ENCODE measurements at places on chromosomes 4 and X. TPM values are rescaled to one million over a fixed set of nuclear protein-coding genes. Genes with fewer than 3 reads are reported as not detected.
A peak's percentile ranks its signal among the peaks of the same experiment; 100 is the strongest.

DNA sequence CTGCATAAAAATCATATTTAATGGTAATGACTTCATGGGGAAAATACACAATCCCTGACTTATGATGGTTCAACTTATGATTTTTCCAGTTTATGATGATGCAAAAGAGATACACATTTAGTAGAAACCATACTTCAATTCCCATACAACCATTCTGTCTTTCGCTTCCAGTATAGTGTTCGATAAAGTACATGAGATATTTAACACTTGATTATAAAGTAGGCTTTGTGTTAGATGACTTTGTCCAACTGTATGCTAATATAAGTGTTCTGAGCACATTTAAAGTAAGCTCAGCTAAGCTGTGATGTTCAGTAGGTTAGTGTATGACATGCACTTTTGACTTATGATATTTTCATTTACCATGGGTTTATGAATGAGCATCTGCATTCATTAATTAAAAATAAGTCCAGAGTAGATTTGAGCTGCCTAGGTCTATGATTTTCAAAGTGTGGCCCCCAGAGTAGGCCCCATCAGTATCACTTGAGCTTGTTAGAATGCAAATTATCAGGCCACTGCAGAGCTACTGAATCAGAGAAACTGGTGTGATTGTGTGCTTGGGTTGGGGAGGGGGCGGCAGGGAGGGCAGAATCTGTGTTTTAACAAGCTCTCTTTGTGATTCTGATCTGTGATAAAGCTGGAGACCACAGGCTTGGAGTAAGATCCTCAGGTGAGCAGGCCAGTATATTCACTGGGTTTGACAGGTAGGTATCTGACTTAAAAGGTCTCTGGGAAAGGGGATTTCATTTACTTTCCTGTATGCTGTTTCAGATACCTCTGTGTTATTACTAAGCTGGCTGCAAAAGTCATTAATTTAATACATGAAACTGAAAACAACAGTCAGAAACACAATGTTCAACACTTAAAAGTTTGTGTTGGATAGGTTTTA lies 8.4 kb downstream of the ATP10D start:
- DNase-seq: no peak

The PNCK gene
- 10.1 TPM for polyA plus RNA-seq

DNA sequence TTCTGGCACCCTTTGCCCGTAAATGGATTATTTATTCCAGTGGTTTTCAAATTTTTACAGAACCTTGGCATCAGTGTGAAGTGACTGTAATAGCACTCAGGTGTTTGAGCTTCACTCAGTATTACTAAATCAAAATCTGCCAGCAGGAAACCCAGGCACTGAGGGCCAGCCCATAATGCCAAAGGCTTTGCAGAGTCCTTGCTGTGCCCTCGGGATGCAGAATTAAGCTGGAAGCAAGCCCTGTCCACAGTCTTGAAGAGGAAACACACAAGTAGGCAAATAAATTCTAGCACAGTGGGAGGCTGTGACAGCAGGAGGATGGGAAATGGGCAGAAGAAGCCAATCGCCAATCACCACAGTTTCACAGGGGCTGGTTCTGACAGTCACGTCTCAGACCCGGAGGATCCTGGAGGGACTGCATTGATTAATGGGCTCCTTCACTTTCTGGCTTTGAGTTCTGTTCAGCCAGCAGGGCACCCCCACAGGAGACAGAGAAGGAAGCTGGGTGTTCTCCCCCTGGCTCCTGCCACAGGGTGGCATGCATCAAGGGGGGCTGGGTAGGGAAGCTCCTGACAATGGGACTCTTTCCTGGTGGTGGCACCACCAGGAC lies 138.8 kb downstream of the MTNR1A start:
- no peak for DNase-seq

GRCh38 chr4:1323280-1323634 lies 23.8 kb upstream of the UVSSA start:
- DNase-seq: no peak

The ADH7 gene
- not detected for polyA plus RNA-seq

GRCh38 chrX:69535661-69536060 lies 31.5 kb downstream of the NALF2 start:
- DNase-seq: no peak

- DNase-seq: no peak
These were observed 96.3 kb upstream of the HPF1 start for GRCh38 chr4:169854090-169854489.

DNA sequence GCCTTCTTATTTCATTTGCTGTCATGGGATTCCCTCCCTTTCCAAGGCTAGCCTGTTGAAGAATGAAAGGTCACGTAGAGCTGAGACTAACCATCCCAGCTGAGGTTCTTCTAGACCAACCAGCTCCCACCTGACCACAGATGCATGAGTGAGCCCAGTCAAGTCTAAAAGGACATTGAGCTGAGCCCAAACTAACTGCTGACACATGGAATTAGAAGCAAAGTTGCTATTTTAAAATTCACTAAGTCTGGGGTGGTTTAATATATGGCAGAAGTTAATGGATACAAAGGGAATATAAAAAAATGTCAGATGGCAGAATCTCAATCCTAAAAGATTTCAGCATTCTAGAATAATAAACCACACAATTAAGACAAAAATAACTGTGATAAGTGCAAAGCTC lies 118.9 kb upstream of the RASGEF1B start:
- no peak for DNase-seq

DNA sequence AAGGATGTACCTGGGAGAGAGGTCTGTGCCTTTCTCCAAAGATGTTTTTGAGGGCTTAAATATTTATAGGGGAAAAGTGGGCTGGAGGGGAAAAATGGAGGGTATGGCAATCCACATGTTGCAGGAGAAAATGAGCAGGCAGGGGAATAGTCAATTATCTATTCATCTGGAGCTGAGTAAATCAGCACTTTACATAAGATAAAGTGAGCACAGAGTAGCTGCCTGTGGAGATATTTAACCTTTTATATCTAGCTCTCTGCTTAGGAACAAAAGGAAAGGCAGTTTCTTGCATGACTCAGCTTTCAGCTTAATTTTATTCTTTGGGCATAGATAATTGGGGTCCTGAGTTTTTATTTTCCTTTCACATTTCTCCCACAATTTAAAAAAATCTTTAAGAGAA lies 93.6 kb upstream of the NPY2R start:
- DNase-seq: no peak

The IL2 gene
- not detected for polyA plus RNA-seq

DNA sequence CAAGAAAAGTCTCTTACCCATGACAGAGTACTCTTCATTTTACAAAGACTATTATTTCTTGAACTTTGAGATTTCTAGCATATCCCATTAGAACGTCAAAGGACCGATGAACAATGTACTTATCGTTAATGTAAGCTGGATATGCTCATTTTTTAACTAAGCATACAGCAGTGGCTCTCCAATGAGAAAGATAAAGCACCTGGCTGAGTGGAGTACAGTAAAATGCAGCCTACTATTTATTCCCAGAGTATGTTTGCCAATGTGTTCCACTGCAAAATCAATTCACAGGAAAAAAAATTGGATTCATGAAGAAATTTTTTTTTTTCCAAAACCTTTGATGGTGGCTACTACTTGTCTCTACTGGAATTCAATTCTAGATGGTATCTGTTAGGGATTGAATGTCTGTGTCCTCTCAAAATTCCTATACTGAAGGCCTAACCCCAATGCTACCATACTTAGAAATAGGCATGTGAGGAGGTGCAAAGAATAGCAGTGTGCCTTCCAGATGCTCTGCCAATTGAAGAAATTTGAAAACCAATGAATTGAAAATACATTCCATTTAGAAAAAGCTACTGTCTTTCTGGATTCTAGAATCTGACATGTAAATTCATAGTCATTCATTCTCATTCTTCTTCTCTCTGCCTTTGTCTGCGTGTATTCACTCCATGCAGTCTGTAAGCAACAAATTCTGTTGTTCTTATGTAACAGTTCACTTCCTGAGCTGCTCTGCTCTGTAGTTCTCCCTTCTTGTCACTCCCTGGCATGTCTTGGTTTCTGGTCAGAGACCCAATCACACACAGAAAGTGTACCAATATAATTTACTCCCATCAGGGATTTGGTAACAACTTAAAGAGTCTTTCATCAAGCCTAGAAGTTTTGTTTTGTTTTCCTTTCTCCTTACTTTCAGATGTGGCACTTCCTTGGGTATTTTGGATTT lies 61.4 kb downstream of the PAPSS1 start:
- no peak for DNase-seq

GRCh38 chr4:53779025-53779424 lies 187.7 kb upstream of the LNX1 start:
- DNase-seq: no peak

- DNase-seq: no peak
These were observed 556.5 kb upstream of the NR3C2 start for GRCh38 chr4:148998719-148999118.

The HSD17B10 gene
- 95.2 TPM for polyA plus RNA-seq

The S100P gene
- polyA plus RNA-seq: 22.5 TPM

The CPE gene
- 204 TPM for polyA plus RNA-seq

The BRS3 gene
- polyA plus RNA-seq: not detected

The TLR2 gene
- polyA plus RNA-seq: 6.7 TPM

The ARL9 gene
- polyA plus RNA-seq: 0.41 TPM

The RASL11B gene
- 38.9 TPM for polyA plus RNA-seq

DNA sequence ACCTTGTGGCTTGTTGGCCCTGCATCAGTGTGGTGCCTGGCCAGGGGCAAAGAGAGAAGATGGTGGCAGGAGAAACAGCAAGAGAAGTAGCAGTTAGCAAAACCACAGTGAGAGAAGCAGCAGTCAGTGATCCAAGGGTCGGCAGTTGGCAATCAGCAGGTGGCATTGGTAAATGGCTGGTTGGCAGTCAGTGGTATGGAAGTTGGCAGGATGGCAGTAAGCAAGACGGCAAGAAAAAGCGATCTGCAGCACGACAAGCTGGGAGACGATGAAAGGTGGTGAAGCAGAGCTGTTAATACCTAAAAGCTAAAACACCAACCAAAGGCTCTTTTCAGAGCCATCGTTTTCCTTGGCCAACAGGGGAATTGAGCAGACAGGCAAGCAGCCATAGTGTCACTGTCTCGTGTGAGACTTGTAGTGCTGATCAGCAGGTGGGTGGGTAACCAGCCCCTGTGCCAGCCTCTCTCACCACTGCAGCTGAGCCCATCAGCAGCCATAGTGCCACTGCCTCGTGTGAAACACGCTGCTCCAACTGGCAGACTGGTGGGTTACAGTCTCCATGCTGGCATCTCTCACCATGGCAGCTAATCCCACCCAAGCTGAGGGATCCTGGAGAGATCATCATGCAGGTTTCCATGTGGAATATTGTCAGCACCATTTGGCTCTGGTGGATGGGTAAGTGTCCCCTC lies 2078.4 kb downstream of the PCDH7 start:
- DNase-seq: no peak

DNA sequence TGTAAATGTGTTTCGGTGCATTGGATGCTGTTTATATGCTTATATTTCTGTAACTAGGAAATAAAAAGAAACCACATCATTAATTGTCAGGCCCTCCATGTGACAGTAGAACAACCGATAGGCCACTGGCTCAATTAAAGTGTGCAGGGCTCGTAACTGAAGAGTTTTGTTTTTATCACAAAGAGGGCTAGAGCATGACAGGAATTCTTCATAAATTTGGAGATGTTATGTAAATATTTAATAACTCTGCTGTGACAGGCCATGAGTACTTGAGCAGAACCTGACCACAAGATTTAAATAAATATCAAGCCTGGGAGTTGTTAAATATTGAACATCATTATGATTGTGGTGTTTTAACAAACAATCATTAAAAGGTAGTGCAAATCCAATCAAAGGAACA lies 55.9 kb downstream of the MID1 start:
- DNase-seq: no peak

GRCh38 chrX:139196890-139197289 lies 333.6 kb upstream of the F9 start:
- no peak for DNase-seq

GRCh38 chr4:139872274-139872673 lies 206.7 kb downstream of the MGST2 start:
- no peak for DNase-seq

- no peak for DNase-seq
These were observed 44.2 kb downstream of the ZNF185 start for GRCh38 chrX:152942077-152942442.

DNA sequence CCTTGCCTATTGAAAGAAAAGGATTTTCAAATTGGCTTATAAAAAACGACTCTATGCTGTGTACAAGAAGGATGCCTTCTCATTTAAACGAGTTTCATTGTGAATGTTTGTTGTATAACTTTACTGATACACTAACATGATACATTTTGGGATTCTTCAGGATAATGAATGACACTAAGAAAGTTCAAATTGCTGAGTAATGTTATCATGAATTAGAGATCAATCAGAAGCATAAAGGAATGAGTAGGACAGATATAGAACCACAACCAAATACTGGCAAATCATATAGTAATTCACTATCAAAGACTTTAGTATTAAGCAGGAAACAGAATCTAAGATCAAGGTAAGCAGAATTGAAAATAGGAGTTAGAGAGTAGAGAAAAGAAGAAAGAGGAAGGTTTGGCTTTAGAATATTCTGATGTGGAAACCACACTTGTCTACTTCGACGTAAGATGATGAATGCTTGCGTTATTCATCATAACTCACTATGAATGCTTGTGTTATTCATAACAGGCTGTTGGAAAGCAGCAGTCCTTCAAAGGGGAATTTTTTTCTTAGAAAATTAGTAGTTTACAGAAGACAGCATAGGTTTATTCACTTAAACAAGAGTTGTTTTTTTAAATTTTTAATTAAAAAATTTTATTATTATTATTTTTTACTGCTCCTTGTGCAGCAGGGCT lies 13.4 kb downstream of the CCDC158 start:
- DNase-seq: no peak

- no peak for DNase-seq
These were observed 1746.4 kb upstream of the PCDH7 start for GRCh38 chr4:28973587-28974350.

GRCh38 chrX:29065477-29065876 lies 478.2 kb downstream of the IL1RAPL1 start:
- no peak for DNase-seq

DNA sequence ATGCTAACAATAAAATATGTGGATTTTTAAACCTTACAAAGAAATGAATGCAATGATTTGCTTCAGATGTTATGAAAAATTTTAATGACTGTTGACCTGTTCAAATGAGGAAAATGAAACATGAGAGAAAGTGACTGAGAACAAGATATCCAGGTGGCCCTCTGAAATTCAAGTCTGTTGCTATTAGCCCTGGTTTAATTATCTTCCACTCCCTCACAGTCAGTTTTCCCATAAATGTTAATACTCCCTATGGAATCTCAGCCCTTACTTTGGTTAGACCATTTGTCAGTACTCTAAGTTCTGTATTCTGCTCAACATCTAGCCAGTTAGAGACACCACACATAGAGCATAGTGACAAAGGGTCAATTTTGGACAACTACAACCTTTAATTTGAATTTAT lies 327.8 kb downstream of the PDGFC start:
- peak; percentile 21 for DNase-seq

All from left renal pelvis (tissue), 4 donors.